ENCODE measurements at places on chromosomes 16 and 17.

GRCh38 chr17:16916557-16916920 is 55.4 kb downstream of the TNFRSF13B start:
- no peak for DNase-seq

DNA sequence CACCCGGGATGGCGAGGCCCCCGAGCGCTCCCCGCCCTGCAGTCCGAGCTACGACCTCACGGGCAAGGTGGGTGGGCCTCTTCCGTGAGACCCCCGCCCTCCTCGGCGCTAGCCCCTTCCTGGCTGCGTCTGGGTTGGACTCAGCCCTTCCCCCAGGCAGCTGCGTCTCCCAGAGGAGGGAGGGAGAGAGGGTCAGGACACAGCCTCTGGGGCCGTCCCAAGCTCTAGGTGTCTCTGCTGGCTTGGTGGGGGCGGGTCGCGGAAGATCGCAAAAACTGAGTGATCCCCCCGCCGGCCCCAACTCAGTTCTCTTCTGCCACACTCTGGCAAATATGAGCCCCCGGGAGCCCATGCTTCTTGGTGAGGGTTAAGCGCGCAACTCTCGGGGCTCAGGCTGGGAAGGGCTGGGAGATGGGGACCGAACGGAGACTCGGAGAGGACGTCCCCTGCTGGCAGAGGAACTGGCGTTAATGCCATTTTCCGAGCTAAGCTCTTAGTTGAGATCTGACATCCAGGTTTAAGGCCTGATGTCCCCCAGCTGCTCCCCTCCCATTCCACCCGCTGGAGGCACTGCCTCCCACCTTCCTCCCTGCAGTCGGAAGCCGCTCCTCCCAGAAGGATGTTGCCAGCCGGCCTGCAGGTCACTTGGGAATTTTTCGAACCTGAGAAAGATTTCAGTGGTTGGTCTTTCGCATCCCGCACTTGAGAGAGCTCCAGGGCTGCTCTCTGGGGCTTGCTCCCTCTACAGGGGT is 419 bp downstream of the RAB37 start:
- no peak for DNase-seq

- no peak for DNase-seq
These were observed 542 bp downstream of the KLHL36 start for GRCh38 chr16:84648595-84649510.

- no peak for DNase-seq
These were observed 24.4 kb downstream of the LAT start for GRCh38 chr16:29009050-29009837.

Data from anterior cingulate cortex (tissue), 58 donors.